Endothelial cell of umbilical vein (primary cell): ENCODE measurements at places on chromosomes 13 and 19. TPM values are rescaled to one million over a fixed set of nuclear protein-coding genes. Genes with fewer than 3 reads are reported as not detected.
A peak's percentile ranks its signal among the peaks of the same experiment; 100 is the strongest.

GRCh38 chr19:45069056-45069455 is 7.2 kb downstream of the ZNF296 start:
- no peak for DNase-seq

DNA sequence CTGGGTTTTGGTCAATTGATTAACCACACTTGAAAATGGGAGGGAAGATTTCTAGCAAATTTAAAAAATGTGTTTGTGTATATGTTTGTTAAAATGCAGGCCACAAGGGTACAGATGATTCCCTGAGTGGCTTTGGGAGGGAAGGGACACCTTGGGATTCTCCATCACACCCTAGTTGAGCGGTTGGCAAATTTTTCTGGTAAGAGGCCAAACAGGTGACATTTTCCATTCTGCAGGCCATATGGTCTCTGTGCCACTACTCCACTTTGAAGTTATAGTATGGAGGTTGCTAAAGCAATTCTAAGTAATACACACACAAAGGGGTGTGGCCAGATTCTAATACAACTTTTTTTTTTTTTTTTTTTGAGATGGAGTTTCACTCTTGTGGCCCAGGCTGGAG is 12.9 kb upstream of the MED26 start:
- no peak for DNase-seq

DNA sequence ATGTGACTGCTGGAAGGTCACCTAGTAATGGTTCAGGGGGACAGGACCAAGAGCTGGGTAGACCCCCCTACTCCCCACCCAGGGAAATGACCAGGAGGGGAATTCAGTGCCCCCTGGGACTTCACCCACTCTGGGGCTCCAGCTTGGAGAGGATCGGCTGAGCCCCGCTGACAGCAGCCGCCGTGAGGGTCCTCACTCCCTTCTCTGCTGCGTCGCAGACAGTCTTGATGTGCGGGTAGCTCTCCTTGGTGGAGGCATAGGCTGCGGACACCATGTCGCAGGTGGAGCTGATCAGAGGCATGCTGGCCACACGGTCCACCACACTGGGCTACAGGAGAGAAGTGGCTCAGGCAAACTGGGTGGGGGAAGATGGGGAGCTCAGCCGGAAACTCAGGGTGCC is 7.8 kb downstream of the PLIN3 start:
- DNase-seq = no peak

GRCh38 chr19:14440049-14440448 is 6.9 kb downstream of the PKN1 start:
- peak; percentile 33 for DNase-seq

GRCh38 chr19:12603714-12604113 is 6.9 kb downstream of the ZNF490 start:
- no peak for DNase-seq

Gene IGSF23
- total RNA-seq = 0.35 TPM in 1 of 2 replicates, not detected in the other

Gene CYP2F1
- not detected in 2 replicates for total RNA-seq

Gene UPK1A
- not detected in 2 replicates for total RNA-seq

Gene MCF2L
- 0.58 TPM in 1 of 2 replicates, not detected in the other for total RNA-seq

DNA sequence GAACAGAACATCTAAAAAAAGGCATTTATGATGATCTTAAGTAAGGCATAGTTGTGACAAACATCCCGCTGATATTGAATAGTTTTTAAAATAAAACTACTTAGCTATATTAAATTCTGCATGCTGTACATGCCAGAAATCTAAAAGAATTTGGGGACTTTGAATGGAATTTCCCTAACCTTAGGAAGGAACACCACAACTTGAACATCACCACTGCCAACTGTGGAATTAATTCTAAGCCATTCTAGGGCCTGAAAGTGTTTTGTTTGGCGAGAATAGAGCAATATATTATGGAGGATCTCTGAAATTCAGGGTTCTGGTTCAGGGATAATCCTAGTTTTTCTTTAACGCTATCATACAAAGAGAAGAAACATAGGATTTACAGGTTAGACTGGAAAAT is 17.8 kb upstream of the LATS2 start:
- DNase-seq = no peak

Gene LGALS14
- not detected in 2 replicates for total RNA-seq

Gene GIPC3
- 6.6 and 7.1 TPM in 2 replicates for total RNA-seq

- DNase-seq = peak; percentile 73
Observed at GRCh38 chr13:34155931-34156607, 338.1 kb downstream of the RFC3 start.

Gene ETV2
- total RNA-seq = 0.95 and 1.5 TPM in 2 replicates

DNA sequence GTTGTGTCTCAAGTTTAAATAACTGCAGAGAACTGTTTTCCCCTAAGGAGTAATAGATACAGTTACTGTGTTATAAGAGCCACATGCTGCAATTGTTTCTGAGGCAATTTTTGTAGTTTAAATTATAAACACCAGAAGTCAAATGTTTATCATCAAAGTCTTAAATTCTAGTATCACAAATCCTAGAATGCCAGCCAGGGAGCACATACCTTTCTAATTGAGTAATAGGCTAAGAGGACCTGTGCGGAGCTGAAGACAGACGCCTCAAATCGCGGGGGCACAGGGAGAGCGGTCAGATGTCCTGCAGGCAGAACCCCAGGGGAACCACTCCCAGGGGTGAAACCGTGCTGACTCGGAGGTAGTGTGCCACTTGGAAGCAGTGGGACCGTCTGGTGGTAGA is 65.2 kb upstream of the TNFRSF19 start:
- no peak for DNase-seq

DNA sequence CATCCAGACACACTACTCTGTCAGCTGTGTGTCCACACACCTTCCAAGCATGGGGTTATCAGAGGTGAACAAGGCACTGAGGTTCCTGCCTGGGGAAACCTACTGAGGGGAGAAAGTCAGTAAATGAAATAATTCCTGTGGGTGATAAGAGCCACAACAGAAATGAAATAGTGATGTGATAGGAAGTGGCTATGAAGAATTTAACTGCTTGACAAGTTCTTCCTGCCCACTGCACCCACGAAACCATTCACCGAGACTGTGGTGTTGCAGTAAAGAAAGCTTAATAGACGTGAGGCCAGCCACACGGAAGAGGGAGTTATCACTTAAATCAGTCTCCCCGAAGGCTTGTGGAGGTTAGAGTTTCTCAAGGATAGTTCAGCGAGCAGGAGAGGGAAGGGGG is 353.1 kb downstream of the UQCRFS1 start:
- DNase-seq = no peak

Gene ANKRD24
- 0.18 and 0.27 TPM in 2 replicates for total RNA-seq
